ENCODE measurements at places on chromosomes 5 and 9.

DNA sequence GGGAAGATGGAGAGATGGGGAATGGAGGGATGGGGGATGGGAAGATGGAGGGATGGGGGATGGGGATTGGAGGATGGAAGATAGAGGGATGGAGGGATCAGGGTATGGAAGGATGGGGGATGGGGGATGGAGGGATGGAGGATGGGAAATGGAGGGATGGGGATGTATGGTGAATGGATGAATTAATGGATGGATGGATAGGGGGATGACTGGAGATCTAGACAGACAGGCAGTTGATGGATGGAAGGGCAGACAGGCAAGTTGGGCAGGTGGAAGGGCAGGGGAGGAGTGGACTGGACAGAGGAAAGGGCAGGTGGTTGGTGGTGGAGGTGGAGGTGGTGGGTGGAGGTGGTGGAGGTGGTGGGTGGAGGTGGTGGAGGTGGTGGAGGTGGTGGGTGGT, 167.2 kb downstream of the C9orf50 start:
- peaks cover 3% of the 10 kb centered on the region for H3K4me1 ChIP-seq
- DNase-seq: no peak
- no peak overlapping the region for H3K27ac ChIP-seq
- H3K36me3 ChIP-seq: no peaks in the 10 kb centered on the region

DNA sequence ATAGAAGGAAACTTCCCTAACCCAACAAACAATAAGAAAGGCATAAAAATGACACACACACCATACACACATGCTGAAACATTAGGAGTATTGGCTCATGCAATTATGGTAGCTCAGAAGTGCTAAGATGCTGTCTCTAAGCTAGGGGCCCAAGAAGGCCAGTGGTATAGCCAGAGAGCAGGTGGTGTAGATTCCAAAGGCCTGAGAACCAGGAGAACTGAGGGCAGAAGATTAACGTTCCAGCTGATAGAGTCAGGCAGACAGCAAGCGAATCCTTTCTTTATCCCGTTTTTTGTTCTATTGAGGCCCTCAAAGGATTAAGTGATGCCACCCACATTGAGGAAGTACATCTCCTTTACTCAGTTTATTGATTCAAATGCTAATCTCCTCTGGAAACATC, 262.9 kb downstream of the EPB41L4A start:
- H3K4me3 ChIP-seq: no peak overlapping the region
- H3K27me3 ChIP-seq: no peaks in the 10 kb centered on the region
- no peak for DNase-seq
- peaks cover 6% of the 10 kb centered on the region for H3K4me1 ChIP-seq

DNA sequence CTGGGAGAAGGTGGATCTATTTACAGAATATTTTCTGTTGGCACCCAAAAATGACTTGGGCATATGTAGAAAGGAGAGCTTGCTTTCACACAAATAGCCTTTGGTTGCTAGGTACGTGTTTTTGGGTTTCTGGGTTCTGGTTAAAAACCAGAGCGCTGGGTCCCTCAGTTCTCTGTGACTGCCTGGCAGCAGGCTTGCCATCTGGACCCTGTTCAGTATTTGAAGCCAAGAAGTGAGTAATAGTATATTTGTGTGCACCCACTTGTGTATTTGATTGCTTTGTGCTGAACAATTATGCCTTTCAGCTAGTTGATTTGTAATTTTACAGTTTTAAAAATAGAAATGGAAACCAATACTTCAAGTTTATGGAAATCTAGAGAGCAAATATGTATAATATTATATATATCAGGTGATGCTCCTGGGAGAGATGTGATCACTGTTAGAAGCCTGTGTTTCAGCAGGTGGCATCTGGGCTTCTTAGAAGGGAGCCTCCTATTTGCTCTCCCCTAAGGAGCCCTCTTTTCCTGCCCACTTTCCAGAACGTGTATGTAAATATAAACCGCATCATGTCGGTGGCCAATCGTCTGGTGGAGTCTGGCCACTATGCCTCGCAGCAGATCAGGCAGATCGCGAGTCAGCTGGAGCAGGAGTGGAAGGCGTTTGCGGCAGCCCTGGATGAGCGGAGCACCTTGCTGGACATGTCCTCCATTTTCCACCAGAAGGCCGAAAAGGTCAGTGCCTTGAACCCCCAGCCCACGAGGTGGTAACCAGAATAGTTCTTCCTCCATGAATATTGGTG, 153.6 kb downstream of the TRIO start:
- no peaks in the 10 kb centered on the region for H3K27me3 ChIP-seq
- peak; percentile 28 for DNase-seq
- no peaks in the 10 kb centered on the region for H3K36me3 ChIP-seq
- no peak overlapping the region for H3K27ac ChIP-seq
- H3K4me3 ChIP-seq: no peak overlapping the region

DNA sequence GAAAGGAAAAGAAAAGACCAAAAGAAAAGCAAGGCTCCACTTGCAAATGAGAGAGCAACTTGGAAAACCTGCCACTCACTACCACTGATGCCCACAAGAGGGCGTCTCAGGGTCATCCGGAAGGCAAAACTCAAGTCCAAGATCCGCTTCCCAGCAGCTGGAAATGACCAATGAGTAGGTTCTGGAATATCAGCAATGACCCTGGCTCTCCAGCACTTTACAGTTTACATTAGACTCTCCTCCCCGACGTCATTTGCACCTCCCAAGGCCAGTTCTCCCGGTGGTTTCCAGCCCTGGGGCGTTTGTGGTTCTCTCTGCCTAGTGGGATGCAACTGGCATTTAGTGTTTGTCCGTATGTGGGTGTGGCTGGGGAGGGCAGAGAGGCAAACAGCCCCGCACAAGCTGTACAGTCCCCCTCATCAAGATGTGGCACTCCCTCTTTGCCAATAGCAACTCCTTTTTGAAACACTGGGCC, 193.8 kb upstream of the ZNF618 start:
- no peak overlapping the region for H3K4me3 ChIP-seq
- peaks cover 7% of the 10 kb centered on the region for H3K4me1 ChIP-seq
- peak; percentile 89 for DNase-seq
- H3K36me3 ChIP-seq: no peaks in the 10 kb centered on the region

GRCh38 chr9:38651400-38652042, 31.1 kb upstream of the ANKRD18A start:
- H3K27ac ChIP-seq: no peak overlapping the region
- no peaks in the 10 kb centered on the region for H3K36me3 ChIP-seq
- no peak overlapping the region for H3K4me3 ChIP-seq
- DNase-seq: no peak
- H3K27me3 ChIP-seq: no peaks in the 10 kb centered on the region

DNA sequence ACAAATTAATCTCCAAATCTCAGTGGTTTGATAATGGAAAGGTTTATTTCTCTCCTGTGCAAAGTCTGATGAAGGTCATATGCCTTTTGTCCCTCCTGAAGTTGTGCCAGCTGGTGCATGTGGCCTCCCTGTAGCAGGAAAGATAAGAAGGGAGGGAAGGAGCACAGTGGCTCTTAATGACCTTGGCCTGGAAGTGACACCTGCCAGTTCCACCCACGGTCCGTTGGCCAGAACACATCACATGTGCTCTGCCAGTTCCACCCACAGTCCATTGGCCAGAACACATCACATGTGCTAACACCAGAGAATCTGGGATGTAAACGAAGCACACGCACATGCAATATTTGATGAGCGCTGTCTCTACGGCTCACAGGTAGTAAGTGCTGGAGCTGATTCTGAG, 130.9 kb downstream of the DOCK2 start:
- no peaks in the 10 kb centered on the region for H3K27me3 ChIP-seq
- peak; percentile 69 for DNase-seq
- no peak overlapping the region for H3K27ac ChIP-seq
- H3K4me1 ChIP-seq: peaks cover 17% of the 10 kb centered on the region
- H3K4me3 ChIP-seq: no peak overlapping the region

- H3K27me3 ChIP-seq: no peaks in the 10 kb centered on the region
- peak overlapping the region; percentile 70 for H3K27ac ChIP-seq
- no peak for DNase-seq
- no peaks in the 10 kb centered on the region for H3K36me3 ChIP-seq
- no peak overlapping the region for H3K4me3 ChIP-seq
Observed at GRCh38 chr9:14909181-14909580, 1.0 kb downstream of the FREM1 start.

GRCh38 chr5:107155707-107156106, 515.0 kb downstream of the EFNA5 start:
- no peak overlapping the region for H3K4me3 ChIP-seq
- H3K4me1 ChIP-seq: peaks cover 22% of the 10 kb centered on the region
- peak; percentile 7 for DNase-seq
- H3K27ac ChIP-seq: no peak overlapping the region

- no peaks in the 10 kb centered on the region for H3K27me3 ChIP-seq
- no peak for DNase-seq
- H3K4me3 ChIP-seq: no peak overlapping the region
- no peaks in the 10 kb centered on the region for H3K36me3 ChIP-seq
- no peak overlapping the region for H3K27ac ChIP-seq
Observed at GRCh38 chr5:106825374-106825773, 845.4 kb downstream of the EFNA5 start.

- no peaks in the 10 kb centered on the region for H3K36me3 ChIP-seq
- no peak overlapping the region for H3K27ac ChIP-seq
- H3K27me3 ChIP-seq: no peaks in the 10 kb centered on the region
- no peaks in the 10 kb centered on the region for H3K4me1 ChIP-seq
- H3K4me3 ChIP-seq: no peak overlapping the region
- DNase-seq: no peak
Observed at GRCh38 chr5:65525726-65526125, 37.2 kb downstream of the CENPK start.

GRCh38 chr9:80873861-80874260, 815.5 kb downstream of the TLE1 start:
- DNase-seq: no peak
- H3K4me1 ChIP-seq: no peaks in the 10 kb centered on the region
- no peaks in the 10 kb centered on the region for H3K27me3 ChIP-seq
- no peaks in the 10 kb centered on the region for H3K36me3 ChIP-seq
- H3K27ac ChIP-seq: no peak overlapping the region
- H3K4me3 ChIP-seq: no peak overlapping the region

DNA sequence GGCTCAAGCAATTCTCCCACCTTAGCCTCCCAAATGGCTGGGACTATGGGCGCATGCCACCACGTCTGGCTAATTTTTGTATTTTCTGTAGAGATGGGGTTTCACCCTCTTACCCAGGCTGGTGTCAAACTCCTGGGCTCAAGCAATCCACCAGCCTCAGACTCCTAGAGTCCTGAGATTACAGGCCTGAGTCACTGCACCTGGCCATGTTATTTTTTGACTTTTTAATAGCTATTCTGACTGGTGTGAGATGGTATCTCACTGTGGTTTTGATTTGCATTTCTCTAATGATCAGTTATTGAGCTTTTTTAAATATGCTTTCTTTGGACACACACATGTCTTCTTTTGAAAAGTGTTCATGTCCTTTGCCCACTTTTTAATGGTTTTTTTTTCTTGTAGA, 38.2 kb downstream of the FBXW2 start:
- no peak overlapping the region for H3K4me3 ChIP-seq
- H3K4me1 ChIP-seq: no peaks in the 10 kb centered on the region
- no peak for DNase-seq
- H3K27me3 ChIP-seq: no peaks in the 10 kb centered on the region

- DNase-seq: no peak
- H3K4me3 ChIP-seq: no peak overlapping the region
- H3K27ac ChIP-seq: no peak overlapping the region
- no peaks in the 10 kb centered on the region for H3K4me1 ChIP-seq
- no peaks in the 10 kb centered on the region for H3K36me3 ChIP-seq
Observed at GRCh38 chr5:176677209-176677939, 30.1 kb downstream of the TSPAN17 start.

GRCh38 chr5:123428521-123429220, 5.5 kb upstream of the CEP120 start:
- H3K4me3 ChIP-seq: no peak overlapping the region
- H3K27ac ChIP-seq: peak overlapping the region; percentile 73
- peaks cover 28% of the 10 kb centered on the region for H3K4me1 ChIP-seq

DNA sequence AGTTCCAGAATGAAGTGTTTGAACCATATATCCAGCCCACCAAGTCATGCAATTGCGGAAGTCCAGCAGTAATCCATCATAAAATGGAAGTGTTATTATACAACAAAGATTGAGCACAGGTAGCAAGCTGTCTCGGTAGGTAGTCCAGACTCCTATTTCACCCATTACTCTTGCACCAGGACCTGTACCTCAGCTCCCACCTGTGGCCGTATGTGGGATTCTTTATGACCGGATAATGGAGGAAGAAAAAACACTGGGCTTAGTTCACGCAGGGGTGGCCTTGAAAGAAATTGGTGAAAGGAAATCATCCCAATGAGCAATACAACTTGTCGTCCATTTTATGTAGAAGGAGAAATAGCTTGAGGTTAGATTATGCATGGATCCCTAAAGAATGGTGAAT, 216.3 kb downstream of the ESM1 start:
- no peak overlapping the region for H3K27ac ChIP-seq
- H3K4me1 ChIP-seq: no peaks in the 10 kb centered on the region
- H3K27me3 ChIP-seq: no peaks in the 10 kb centered on the region
- no peaks in the 10 kb centered on the region for H3K36me3 ChIP-seq

DNA sequence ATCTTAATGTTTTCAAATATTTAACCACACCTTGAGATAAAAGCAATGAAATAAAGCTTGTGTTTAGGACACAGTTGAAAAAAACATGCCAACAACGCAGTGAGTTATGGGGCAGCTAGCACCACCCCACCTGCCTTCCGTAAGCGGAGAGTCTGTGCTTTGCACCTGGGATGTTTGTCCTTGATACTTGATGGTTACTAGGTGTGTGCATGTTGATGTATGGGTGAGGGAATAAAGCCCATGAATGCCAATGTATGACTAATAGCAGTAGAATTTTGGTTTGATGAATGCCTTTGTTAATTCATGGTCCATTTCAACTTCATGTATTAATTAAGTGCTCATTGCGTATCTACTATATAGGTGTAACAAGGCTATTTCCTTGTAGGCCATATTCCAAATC, 74.0 kb downstream of the PCSK5 start:
- no peaks in the 10 kb centered on the region for H3K27me3 ChIP-seq
- no peak overlapping the region for H3K4me3 ChIP-seq
- H3K27ac ChIP-seq: no peak overlapping the region
- H3K36me3 ChIP-seq: no peaks in the 10 kb centered on the region

GRCh38 chr9:78777747-78778146, 480.8 kb downstream of the PSAT1 start:
- DNase-seq: no peak
- no peak overlapping the region for H3K4me3 ChIP-seq
- H3K27me3 ChIP-seq: no peaks in the 10 kb centered on the region
- no peaks in the 10 kb centered on the region for H3K4me1 ChIP-seq
- no peaks in the 10 kb centered on the region for H3K36me3 ChIP-seq

- H3K27me3 ChIP-seq: no peaks in the 10 kb centered on the region
- peaks cover 25% of the 10 kb centered on the region for H3K4me1 ChIP-seq
- DNase-seq: no peak
- H3K27ac ChIP-seq: peak overlapping the region; percentile 72
Observed at GRCh38 chr9:35257986-35258659, 96.3 kb downstream of the UNC13B start.

GRCh38 chr5:121408778-121409177, 442.9 kb upstream of the FTMT start:
- H3K4me3 ChIP-seq: no peak overlapping the region
- no peak for DNase-seq
- no peak overlapping the region for H3K27ac ChIP-seq
- no peaks in the 10 kb centered on the region for H3K27me3 ChIP-seq
- H3K4me1 ChIP-seq: no peaks in the 10 kb centered on the region
- no peaks in the 10 kb centered on the region for H3K36me3 ChIP-seq

GRCh38 chr9:96014078-96014477, 138.6 kb downstream of the ERCC6L2 start:
- H3K27me3 ChIP-seq: no peaks in the 10 kb centered on the region
- H3K36me3 ChIP-seq: no peaks in the 10 kb centered on the region
- H3K4me3 ChIP-seq: no peak overlapping the region
- H3K4me1 ChIP-seq: no peaks in the 10 kb centered on the region
- no peak overlapping the region for H3K27ac ChIP-seq
